ENCODE measurements at places on chromosomes 11 and 22.

- peak; percentile 67 for DNase-seq
Measured at GRCh38 chr22:37843741-37844089, 419 bp downstream of the ANKRD54 start.

GRCh38 chr11:121717296-121717695 is 264.5 kb upstream of the SORL1-AS1 start:
- no peak for DNase-seq

DNA sequence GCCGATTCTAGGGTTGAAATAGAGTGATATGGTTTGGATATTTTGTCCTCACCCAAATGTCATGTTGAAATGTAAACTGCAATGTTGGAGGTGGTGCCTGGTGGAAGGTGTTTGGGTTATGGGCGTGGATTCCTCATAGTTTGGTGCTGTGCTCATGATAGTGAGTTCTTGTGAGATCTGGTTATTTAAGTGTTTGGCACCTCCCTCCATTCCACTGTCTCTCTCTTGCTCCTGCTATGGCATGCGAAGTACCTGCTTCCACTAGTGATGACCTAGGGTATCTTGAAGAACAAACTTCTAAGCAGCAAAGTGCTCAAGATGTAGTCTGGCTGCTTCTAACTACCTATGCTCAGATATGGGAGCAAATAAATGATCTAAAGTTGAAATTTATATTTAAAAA is 56.0 kb upstream of the TSPAN18 start:
- DNase-seq: no peak

DNA sequence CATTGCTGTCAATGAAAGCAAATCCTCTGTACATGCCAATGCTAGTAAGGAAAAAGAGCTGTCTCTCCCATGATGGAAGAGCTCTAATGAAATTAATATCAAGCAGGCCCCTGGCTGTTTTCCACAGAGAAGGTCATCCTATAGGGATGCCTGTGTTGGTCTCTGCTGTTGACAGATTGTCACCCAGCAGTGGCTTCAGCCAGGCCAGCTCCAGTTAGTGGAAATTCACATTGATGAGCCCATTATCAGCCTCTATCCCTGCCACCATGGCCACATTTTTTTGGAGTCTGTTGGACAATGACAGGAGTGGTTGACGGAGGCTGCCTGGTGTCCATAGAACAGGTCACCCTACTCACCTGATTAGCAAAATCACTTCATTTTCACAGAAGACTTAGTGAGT is 104.3 kb downstream of the GGTLC2 start:
- DNase-seq: no peak

GRCh38 chr11:59187035-59187434 is 15.1 kb downstream of the DTX4 start:
- DNase-seq: no peak

GRCh38 chr11:120130176-120130980 is 7.5 kb downstream of the TRIM29 start:
- no peak for DNase-seq

DNA sequence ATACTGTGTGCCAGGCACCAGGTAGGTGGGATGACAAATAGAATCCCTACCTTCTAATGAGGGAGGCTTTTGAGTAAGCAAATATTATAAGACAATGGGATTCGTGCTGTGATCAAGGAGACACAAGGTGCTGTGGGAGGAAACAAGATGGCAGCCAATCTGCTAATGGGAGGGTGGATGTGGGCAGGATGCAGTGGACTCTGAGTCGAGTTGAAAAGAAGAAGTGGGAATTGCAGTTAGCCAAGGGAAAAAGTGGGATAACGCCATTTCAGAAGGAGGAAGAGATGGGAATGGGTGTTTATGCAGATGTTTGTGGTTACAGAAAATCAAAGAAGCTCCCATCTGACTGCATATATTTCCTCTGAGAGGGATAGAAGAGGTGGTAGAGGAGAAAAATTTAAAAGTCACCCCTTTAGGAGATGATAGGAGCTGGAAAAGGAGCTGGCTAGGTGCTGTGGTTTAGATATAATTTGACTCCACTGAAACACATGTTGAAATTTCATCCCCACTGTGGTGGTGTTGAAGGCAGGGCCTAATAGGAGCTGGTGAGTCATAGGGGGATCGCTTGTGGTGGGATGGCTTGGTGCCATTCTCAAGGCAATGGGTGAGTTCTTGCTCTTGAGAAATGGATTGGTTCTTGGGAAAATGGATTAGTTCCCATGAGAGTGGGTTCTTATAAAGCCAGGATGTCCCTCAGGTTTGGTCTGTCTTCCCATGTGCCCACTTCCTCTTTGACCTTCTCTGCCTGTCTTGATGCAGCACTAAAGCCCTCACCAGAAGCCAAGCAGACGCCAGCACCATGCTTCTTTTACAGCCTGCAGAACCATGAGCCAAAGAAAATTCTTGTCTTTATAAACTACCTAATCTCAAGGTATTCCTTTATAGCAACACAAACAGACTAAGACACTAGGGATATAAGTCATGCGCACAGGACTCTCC is 30.0 kb upstream of the POU2AF1 start:
- DNase-seq: no peak

All from stimulated activated naive CD8-positive, alpha-beta T cell treated with anti-CD3 and anti-CD28 coated beads, Interleukin-15, Interleukin-2, amounts not matched to agents 100 U/mL and 50 U/mL, for 24 hours (primary cell).